ENCODE measurements at places on chromosomes 3 and 15.

DNA sequence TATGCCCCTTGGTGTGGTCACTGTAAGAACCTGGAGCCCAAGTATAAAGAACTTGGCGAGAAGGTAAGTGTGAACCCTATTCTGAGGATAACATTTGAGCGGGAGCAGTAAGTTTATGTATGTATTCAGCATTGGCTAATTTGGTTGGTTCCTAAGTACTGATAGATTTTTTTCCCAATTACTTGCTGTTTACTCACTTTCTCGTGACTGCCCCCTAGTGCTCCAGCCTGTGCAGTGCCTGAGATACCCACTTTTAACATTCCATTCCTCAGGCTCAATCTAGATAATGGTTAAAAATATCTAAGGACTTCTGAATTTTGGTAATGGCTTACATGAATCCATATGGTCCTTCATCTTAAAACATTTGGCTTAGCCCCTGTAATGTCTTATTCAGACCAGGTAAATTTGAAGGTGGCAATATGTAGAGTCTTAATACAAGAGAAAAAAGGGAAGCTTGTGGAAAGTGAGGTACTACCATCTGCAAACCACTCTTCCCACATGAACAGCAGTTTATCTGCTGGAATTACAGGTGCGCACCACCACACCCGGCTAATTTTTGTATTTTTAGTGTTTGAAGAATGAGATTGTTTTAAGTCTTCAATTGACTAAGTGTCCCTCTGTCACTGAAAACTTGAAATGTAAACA, 7.1 kb downstream of the ELL3 start:
- no peak for DNase-seq

DNA sequence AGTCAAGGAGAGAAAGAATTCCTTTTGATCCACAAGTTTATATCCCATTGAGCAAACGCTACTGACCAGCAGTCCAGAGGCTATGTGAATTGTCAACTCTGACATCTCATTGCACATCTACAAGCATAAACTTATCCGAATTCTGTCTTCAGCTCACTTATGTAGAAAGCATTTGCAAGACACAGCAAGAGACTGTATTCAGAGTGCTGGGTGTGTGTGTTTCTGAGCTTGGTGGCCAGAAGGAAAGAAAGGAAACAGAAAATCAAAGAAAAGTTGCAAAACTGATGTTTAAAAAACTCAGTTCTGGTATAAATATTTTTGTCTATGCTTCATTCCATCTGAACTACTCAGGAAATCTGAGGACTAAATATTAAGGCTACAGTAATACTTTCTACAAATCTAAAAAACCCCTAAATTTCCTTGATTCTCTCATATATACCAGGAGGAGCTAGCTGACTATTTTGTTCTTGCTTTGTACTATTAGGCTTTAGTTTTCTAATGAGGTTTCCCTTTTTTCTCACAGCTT, 45.5 kb downstream of the LSAMP start:
- no peak for DNase-seq

DNA sequence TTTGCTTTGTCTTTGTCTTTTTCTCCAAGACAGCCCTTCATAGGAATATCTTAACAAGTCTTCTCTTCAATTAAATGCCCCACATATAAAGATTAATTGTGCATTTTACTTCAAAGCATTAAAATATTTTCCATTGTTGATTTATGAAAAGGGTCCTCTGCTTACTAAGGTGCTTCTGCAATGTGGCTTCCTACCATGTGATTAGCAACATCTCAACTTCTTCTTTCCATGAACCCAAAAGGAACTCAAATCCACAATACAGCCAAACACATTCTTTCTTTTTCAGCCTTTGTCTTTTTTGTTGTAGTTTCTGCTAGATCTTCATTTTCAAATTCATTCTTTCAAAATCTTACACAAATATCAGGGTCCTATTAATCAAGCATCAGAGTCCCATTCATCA, 309.2 kb downstream of the NSUN3 start:
- no peak for DNase-seq

DNA sequence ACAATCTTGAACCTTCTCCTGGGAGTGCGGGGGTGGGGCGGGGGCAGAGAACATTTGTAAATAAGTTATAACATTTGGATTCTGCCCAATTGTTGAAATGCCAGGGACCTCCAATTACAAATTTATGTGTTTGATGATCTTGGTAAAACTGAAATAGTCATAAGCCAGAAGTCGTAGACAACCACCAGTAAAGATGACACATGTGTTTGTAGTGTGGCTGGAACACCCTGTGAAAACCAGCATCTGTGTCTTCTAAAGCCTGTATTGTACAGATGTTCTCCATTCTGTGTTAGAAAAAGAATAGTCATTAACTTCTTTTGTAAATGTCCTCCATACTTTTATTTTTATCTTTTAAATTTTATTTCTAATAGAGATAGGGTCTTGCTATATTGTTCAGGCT, 61.8 kb downstream of the ARIH1 start:
- DNase-seq = no peak

DNA sequence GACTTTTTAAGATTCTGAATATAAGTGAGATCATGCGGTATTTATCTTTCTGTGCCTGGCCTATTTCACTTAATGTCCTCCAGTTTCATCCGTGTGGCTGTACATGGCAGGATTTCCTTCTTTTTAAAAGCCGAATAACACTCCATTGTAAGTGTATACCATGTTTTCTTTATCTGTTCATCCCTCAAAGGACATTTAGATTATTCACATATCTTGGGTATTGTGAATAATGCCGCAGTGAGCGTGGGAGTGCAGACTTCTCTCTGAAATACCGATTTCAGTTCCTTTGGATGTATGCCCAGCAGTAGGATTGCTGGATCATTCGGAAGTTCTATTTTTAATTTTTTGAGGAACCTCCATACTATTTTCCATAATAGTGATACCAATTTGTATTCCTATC, 136.1 kb downstream of the APBA2 start:
- no peak for DNase-seq

DNA sequence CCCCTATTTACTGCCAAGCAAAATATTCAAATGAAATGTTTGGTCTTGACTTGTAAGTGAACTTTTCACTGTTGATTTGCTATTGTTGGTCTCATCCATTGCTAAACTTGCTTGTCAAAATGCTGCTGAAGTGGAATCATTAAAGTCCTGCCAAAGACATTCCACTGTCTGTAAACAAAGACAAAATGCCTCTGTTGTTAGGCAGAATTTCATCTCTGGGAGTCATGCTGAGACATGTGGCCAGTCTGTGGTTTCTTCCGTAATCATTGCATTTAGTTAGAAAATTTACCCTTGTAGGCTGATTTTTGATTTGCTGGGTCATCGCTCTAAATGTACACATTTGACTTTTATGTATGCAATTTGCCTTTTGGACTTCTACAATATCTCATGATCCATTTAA, 577.7 kb downstream of the MECOM start:
- no peak for DNase-seq

- DNase-seq = no peak
Measured at GRCh38 chr3:81005992-81006391, 755.5 kb downstream of the GBE1 start.

GRCh38 chr3:46656778-46657556, 36.5 kb downstream of the ALS2CL start:
- no peak for DNase-seq

- no peak for DNase-seq
Measured at GRCh38 chr15:94080416-94080815, 150.9 kb upstream of the MCTP2 start.

GRCh38 chr3:53626876-53627275, 132.5 kb downstream of the CACNA1D start:
- DNase-seq = no peak

DNA sequence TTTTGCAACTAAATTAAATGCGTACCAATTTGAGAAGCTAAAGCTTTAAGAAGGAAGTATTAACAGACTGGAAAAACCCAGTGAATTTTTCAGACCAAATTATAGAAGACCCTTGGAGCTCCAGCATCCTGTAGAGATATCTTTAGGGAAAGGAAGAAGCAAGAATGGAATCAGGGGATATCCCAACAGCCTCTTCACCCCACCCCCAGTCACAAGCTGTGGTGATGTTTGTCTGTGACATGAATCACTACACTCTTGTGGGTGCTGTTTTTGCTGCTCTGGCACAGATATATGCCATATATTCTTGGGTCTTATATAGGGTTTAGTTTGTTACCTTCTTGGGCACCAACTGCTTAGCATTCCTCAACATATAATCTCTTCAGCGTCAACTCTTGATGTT, 78.5 kb upstream of the BCL6 start:
- DNase-seq = no peak

DNA sequence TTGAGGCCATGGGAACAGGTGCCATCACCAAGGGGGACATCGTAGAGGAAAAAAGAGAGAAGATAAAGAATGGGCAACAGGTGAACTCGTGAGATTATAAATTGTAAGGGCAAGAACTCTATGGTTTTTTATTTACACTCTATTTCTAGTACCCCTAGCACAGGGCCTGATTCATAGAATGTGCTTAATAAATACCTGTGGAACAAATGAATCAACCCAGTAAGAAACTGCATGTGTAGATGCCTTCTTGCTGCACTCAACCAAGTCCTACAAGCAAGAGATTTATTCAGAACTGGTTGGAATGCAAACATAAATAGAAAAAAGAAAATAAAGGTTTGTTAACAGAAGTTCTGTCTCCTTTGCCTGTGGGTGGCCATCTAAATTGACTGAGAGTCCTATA, 18.7 kb upstream of the KPNA1 start:
- no peak for DNase-seq

GRCh38 chr3:169879845-169880575, 10.3 kb upstream of the LRRC31 start:
- no peak for DNase-seq

GRCh38 chr15:31161951-31162350, 60.4 kb upstream of the TRPM1 start:
- no peak for DNase-seq

GRCh38 chr3:69251078-69251805, 128.8 kb upstream of the LMOD3 start:
- no peak for DNase-seq

DNA sequence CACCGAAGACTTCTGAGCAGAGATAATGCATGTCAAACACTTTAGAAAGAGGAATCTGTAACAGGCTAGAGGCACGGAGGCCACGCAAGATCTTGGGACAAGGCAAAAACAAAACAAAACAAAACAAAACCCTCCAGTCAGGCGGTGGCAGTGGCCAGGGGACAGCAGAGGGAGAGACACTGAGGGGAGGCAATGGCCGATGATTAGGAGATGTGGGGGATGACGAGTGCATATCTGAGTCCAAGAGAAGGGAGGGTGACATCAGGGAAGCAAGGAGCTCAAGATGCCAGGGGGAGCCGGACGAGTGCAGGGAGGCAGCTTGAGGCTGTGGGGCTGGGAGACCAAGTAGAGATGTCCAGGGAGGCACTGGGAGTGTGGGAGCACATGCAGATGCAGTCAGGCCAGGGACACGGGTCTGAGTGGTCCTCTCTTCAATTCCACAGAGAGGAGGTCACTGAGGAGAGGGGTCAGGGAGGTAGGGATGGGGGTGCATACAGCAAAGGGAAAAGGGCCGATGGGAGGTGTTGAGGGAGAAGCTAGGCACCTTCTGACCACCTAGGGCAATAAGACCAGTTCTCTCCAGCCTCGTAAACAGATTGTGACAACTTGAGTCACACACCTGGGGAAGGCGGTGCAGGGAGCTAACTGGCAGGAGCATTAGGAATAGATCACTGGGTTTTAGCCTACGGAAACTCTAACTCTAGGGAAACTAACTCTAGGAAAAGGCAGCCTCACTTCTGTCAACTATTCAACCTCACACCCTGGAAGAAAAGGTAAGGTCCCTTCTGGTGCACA, 29.6 kb downstream of the SLCO2A1 start:
- no peak for DNase-seq

GRCh38 chr3:19146685-19147650, 1.3 kb upstream of the KCNH8 start:
- DNase-seq = no peak

DNA sequence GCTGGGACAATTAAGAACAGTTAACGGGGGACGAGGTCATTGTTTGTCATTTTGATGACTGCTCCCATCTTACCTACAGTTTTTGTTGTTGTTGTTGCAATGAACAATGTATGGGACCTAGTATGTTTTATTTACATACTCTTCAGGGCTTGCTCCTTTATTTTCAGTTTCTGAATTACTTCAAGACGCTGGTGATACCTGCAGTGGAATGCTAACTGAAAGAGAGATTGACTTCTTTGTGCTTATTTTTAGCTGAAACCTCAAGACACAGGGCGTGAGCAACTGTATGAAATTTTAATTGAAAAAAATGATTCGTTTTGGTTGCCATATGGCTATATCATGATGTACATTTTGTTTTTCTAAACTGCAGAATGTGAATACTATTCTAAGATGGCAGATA, 297.9 kb downstream of the EDEM1 start:
- DNase-seq = no peak

DNA sequence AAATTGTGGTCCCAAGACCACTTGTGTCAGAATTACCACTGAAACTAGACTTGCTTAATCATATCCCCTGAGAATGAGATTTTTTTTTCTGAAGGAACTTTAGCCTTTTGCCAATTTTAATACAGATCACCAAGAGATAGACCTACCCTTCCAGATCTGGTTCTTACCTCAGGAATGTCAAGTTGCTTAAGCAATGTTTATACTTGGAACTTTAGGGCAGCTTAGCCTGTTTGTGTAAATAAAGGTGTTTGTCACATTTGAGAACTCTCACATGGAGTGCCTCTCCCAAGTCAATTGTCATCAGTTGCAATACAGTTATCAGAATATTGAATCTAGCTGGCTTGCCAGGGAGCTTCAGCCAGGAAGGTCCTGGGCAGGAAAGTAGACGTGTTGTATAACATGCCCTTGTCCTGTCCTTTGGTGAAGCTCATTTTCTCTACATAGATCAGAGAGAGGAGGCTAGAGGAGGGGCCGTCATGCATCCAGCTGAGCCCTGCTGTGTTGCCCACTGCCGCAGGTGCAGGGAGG, 3.9 kb downstream of the GPD1L start:
- no peak for DNase-seq

GRCh38 chr3:144058713-144059112, 87.1 kb downstream of the DIPK2A start:
- DNase-seq = no peak

DNA sequence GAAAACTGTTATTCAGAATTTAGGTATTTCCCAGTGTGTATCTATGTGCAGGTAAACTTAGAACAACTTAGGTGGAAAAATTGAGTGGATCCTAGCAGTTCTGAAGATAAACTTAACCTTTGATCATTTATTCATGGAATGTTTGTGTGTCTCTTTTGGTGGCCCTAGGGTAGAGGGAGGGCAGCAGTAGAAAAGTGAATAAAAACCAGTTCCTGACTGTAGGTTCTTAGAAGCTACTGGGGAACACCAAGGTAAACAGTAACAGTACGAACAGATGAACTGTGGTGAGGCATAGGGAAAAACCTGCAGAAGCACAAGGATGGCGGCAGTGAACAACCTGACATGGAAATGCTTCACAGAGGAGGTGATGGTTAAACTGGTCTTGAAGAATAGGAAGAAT, 2.5 kb downstream of the SNRK start:
- no peak for DNase-seq

- DNase-seq = no peak
Measured at GRCh38 chr15:68431792-68432401, at the start of gene ITGA11. TSS of gene ITGA11 (minus strand) at chr15:68432163. CDS start at chr15:68432066, 97 bp downstream.

DNA sequence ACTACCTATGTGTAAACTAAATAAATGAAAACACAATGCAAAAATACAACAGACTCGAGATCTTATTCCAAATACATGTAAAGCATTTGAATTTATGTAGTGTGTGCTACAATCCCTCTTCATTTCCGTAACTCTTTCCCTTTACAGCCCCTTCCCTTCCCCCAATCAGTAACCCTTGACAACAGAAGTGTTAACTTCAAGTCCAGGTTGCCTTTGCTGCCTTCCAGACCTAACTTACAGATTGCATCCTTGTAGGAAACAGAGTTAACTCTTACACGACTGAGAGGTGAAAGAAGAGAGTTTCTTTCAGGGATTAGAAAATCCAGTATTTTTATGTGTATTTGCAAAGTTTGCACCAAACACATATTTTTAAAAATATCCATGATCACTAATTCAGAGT, 1.4 kb upstream of the ROBO1 start:
- no peak for DNase-seq
